Transverse colon (tissue), 4 donors: ENCODE measurements at places on chromosomes 11 and 22. TPM values are rescaled to one million over a fixed set of nuclear protein-coding genes. Genes with fewer than 3 reads are reported as not detected.

GRCh38 chr11:114148013-114148382 lies 88.5 kb downstream of the ZBTB16 start:
- DNase-seq: no peak
- no peaks in the 10 kb centered on the region for H3K36me3 ChIP-seq
- H3K4me3 ChIP-seq: no peak overlapping the region
- H3K27ac ChIP-seq: peak overlapping the region; percentile 70
- H3K27me3 ChIP-seq: no peaks in the 10 kb centered on the region

- H3K27ac ChIP-seq: no peak overlapping the region
- H3K4me3 ChIP-seq: no peak overlapping the region
- H3K36me3 ChIP-seq: no peaks in the 10 kb centered on the region
- no peaks in the 10 kb centered on the region for H3K27me3 ChIP-seq
Measured at GRCh38 chr11:14346303-14346955, 12.6 kb downstream of the RRAS2 start.

- H3K27ac ChIP-seq: no peak overlapping the region
- H3K27me3 ChIP-seq: no peaks in the 10 kb centered on the region
- no peak for DNase-seq
- H3K36me3 ChIP-seq: no peaks in the 10 kb centered on the region
- H3K4me1 ChIP-seq: no peaks in the 10 kb centered on the region
Measured at GRCh38 chr11:124460459-124460858, 15.0 kb upstream of the OR8B8 start.

DNA sequence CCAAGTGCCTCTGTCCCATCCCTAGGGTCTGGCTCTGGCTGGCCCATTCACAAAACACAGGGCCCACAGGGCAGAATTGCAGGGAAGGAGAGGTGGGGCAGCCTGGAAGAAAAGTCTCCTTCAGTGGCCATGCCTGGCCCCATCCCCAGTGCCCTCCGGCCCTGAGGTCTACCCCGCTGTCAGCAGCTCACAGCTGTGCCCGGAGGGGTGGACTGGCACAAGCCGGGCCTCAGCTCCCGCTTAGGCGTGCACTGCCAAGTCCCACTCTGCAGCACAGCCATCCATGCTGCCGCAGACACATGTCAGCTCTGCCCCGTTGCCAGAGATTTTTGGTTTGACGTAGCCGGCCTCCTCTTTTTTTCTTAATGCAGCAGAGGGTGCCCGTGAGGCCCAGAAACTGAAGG lies 3.9 kb upstream of the SCN2B start:
- no peak overlapping the region for H3K27ac ChIP-seq
- peak overlapping the region; percentile 2 for H3K4me3 ChIP-seq
- peaks cover 18% of the 10 kb centered on the region for H3K4me1 ChIP-seq
- peak; percentile 26 for DNase-seq
- peaks cover 21% of the 10 kb centered on the region for H3K27me3 ChIP-seq

GRCh38 chr11:30326906-30327305 lies 4.0 kb downstream of the ARL14EP start:
- H3K27ac ChIP-seq: no peak overlapping the region
- H3K36me3 ChIP-seq: peaks cover 2% of the 10 kb centered on the region
- no peak for DNase-seq

DNA sequence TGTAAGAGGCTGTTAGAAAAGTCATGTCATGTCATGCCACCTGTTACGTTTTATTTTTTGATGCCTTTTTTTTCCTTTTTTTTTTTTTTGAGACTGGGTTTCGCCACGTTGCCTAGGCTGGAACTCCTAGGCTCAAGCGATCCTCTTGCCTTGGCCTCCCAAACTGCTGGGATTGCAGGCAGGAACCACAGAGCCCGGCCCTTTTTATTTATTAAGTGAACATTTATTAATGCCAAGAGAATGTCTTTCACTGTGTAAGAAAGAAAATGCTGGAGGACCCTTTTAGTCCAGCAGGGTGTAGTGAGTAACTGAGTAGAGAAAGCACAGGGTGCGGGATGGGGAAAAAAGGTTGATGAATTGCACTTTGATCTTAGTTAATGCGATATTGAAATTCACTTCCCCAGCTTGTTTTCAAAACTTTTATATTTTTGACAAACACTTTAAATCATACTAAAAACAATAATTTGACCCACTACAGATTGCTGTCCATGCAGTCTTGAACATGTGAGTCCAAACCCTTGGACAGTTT lies 2.3 kb upstream of the XBP1 start:
- no peaks in the 10 kb centered on the region for H3K36me3 ChIP-seq
- peak overlapping the region; percentile 99 for H3K4me3 ChIP-seq
- DNase-seq: no peak
- peaks cover 37% of the 10 kb centered on the region for H3K4me1 ChIP-seq
- peak overlapping the region; percentile 98 for H3K27ac ChIP-seq

PIH1D2 gene
- 372 TPM for total RNA-seq

CCDC89 gene
- total RNA-seq: 7.6 TPM
